Iris pigment epithelial cell (primary cell): ENCODE measurements at places on chromosomes 16 and 17.

DNA sequence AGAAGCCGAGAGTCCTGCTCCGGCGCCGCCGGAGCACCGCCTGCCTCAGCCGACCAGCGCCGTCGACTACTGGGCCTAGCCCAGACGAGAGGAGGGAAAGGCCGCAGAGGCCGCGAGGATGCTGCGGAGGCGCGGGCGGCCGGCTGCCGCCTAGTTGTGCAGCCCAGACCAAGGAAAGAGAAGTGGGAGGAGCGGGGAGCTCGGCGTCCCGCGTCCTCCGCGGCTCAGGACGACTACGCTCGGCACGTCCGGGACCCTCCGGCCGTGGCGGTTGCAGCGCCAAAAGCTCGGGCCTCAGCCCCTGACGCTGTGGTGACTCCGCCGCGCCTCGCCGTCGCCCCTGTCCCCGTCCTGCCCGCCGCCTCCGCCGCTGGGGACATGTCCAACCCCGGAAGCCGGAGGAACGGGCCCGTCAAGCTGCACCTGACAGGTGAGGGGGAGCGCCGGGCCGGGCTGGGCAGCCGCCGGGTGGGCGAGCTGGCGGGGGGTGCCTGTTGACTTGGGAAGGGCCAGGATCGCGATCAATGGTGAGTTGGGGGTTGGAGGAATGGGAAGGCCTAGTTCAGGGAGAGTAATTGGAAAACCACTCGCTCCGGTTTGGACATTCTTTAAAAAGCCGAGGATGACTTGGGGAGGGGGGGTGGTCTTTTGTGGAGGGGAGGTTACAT lies 37.7 kb downstream of the RNF135 start:
- peak; percentile 64 for DNase-seq

DNA sequence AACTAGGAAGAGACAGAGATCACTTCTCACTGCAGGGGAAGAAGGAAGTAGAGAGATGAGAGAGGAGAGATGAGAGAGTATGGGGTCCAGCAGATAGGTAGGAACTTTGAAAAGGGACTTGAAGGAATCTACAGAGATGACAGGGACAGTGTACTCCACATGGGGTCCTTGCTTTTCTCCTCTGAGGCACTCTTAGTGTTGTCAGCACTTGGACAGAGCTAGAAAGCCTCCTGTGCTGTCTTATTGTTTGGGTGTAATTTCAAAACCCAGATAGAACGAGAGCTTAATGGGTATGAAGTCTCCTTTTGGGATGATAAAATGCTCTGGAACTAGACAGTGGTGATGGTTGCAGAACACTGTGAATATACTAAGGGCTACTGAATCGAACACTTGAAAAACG lies 65.2 kb downstream of the ASIC2 start:
- no peak for DNase-seq

DNA sequence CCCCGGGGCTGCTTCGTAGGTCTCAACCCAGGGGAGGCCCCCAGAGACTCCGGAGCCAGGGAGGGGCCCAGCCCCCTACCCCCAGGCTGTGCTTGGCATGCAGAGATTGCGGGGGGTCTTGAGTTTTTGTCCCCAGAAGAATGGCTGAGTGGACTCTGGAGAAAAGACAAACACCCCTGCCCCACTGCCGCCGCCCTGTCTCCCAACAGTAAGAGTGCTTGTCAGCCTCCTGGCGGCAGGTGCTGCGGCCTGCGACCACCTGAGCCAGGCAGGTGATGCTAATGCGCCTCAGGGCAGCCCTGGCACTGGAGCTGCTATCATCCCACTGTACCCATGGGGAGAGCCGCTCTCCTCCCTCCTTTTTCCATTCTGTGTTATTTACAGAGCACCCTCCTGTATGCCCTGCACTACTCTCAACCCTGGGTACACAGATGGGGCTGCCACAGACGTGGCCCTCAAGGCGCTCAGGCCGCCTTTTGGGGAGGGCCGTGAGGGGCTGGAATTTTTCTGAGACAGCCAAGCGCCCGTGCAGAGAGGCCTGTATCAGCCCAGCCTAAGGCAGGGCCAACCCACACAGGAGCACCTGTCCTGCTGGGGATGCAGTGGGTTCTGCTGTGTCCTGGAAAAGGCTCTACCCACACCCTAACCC lies 2.6 kb upstream of the IL17C start:
- DNase-seq, result no peak

DNA sequence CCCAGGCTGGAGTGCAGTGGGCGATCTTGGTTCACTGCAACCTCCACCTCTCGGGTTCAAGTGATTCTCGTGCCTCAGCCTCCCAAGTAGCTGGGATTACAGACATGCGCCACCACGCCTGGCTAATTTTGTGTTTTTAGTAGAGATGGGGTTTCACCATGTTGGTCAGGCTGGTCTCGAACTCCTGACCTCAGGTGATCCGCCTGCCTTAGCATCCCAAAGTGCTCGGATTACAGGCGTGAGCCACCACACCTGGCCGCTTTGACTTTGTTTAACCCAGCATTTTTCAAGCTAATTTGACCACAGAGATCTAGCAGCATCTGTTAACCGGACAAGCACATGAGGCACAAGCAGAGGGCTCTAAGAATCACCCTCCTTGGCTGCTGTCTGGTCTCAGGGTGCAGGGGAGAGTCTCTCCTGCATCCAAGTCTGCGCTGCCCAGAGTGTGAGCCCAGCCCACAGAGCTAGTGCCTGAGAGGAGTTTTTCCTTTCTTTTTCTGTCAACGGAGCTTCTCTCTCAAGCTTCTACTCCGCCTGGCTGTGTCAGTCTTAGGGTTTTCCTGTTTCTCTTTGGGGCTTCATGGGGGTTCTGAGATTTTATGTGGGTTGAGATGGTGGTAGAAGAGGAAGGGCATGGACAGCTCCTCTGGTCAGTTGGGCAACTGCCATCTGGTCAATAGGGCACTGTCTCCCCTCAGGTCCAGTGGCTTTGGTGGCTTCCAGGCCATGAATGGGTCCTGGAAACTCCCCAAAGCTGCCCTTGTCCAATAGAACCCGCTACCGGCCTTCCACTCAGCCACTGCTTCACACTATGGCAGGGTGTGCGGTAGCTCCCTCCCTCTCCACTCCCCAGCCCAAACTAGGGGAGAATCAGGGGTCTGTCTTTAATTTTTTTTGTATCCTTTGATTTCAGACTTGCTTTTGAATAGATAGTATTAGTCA lies 59.6 kb downstream of the TNFRSF13B start:
- no peak for DNase-seq

- peak; percentile 56 for DNase-seq
Observed at GRCh38 chr17:10844621-10845387, 6.9 kb upstream of the PIRT start.

GRCh38 chr17:74838274-74838673 lies 21.4 kb downstream of the GRIN2C start:
- DNase-seq, result no peak

DNA sequence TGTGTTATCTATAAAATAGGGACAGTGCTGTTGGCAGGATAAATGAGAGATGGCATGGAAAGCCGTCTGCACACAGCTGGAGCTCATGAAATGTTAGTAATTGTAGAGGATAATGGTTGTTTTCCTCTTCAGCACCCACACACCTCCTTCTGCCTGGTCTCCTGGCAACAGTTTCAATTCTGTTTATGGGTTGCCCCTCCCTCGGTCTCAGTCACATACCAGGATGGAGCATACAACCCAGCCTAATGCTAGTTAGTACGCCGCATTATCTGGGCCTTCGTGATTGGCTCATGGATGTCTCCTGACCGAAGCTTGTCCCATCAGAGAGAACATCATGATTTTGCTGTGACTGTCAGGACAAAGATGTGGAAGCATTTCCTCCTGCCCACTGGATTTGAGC lies 126.2 kb upstream of the WSCD1 start:
- DNase-seq, result no peak

DNA sequence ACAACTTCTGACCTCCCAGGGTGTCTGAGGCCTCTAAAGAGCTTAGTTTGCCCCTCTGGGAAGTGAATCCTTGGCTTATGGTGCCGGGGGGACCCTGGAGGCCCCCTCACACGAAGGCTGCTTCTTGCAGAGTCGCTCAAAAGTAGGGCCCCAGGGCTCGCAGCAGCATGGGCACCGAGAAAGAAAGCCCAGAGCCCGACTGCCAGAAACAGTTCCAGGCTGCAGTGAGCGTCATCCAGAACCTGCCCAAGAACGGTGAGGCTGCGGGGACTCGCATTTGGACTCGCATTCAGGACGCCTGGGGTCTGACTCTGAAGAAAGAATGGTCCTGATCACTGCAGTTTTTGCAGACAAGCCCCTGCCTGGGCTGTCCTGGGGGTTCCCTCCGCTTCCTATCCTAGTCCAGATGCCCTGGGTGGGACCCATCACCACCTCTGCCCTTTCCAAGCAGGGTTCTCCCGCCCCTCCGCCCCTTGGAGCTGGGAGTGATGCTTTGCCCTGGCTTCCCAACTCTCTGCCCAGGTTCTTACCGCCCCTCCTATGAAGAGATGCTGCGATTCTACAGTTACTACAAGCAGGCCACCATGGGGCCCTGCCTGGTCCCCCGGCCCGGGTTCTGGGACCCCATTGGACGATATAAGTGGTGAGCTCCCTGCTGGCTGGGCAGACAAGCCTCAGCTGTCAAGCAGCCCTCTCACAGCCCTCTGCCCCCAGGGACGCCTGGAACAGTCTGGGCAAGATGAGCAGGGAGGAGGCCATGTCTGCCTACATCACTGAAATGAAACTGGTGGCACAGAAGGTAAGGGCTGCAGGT lies 698 bp downstream of the ACBD4 start:
- no peak for DNase-seq

DNA sequence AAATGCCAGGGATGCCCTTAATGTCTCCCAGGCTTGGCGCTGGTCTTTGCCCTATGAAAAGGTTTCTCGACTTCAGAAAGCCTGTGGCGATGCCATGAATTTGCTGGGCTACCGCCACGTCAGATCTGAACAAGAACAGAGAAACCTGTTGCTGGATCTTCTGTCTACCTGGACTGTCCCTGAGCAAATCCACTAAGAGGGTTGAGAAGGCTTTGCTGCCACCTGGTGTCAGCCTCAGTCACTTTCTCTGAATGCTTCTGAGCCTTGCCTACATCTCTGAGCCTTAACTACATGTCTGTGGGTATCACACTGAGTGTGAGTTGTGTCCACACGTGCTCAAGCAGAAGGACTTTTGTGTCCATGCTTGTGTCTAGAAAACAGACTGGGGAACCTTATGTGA lies 11.4 kb downstream of the CHST4 start:
- peak; percentile 58 for DNase-seq

GRCh38 chr16:28477311-28477920 lies 5.3 kb upstream of the NPIPB7 start:
- no peak for DNase-seq

DNA sequence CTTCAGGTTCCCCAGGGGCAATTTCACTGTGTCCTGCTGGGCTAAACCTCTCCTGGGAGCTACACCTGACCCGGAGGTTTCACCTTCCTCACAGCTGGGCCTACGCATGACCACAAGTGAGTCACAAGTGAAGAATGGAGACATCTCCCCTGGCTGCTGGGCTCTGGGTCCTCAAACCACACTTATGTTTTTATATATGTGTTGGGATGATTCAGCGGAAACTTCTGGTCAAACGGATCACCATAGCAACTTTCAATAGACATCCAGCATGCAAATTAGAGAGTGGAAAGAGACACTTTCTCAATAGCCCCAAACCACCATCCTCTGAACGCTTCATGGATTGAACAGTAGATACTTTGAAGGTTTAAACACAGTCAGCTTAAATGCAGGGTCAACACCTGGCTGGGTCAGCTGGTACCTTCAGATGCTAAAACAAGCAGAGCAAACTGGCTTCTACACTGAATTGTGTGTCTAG lies 28.0 kb upstream of the MAF start:
- peak; percentile 67 for DNase-seq

GRCh38 chr17:77449373-77449907 lies 308.7 kb downstream of the SEC14L1 start:
- DNase-seq, result no peak

- DNase-seq, result no peak
Observed at GRCh38 chr16:81549547-81550431, 105.2 kb downstream of the CMIP start.

- peak; percentile 98 for DNase-seq
Observed at GRCh38 chr17:835263-835662, 53.1 kb downstream of the MRM3 start.

DNA sequence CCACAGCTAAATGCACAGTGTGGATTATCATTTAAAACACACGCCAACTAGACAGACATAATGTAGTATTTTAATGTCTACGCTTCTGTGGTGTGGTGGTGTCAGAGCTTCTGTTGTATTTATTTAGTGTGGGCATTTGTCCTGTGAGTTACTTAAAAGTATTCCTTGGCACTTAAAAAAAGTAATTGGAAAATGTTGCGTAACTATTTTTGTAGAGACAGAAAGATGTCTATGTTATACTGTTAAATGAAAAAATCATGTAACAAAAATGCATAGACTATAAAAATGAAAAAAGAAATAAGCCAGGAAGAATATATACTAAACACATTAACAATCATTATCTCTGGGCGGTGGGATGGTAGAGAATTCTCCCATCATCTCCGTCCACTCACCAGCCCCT lies 39.2 kb downstream of the CYTH1 start:
- no peak for DNase-seq

DNA sequence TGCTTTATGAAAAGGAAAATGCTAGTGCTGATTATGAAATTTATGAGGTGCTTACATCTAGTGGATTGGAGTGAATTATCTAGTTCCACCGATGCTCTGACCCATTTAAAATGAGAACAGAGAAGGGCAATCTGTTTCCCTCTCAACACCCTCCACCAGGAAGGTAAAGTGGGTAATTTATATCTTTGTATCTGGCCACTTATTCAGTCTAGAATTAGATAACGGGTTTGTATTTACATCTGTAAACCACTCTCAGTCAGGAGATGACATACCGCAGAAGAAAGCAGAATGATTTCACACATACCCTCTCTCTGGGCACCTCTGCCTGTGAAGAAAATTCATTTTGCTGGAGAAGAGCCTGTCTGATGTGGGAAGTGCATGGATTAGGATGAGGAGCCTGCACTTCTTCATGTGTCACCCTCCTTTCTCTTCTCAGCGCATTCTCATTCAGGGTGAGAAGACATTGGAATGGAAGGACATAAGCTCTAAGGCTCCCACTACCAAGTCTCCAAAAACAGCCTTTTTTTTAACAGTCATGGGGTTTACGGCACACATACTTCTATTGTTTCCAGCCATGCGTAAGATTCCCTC lies 646.7 kb upstream of the SALL1 start:
- no peak for DNase-seq

DNA sequence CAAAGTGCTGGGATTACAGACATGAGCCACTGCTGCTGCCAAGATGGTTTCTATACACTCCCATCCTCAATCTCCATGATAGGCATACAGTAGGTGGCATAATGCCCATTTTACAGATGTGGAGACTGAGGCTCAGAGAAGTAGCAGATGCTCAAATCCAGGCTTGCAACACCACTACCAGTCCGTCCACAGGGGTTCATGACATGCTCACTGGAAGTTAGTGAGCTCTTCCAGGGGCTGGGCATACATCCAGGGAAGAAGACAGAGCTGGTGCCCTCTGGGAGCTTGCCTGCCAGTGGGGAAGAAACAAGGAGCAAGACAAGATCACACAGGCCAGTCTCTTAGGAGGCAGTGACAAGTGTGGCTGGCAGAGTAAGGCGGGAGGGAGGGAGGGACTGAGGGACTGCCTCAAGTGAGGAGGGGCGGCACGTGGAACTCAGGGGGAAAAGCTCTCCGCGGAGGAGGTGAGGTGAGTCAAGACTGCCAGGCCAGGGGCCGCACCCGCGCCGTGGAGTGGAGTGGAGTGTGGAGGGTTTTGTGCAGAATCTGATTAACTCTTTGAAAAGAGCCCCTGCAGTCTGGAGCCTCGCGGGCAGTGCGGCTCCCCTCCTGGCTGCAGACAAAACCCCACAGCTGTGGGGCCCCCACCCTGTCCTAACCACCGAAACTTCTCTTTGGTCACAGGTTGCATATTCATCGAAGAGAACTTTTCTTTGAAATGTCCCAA lies 27.9 kb downstream of the SREBF1 start:
- no peak for DNase-seq
